Activated CD4-positive, alpha-beta T cell treated with anti-CD3 and anti-CD28 coated beads, Interleukin-2, amount 10 ng/mL, durations not matched to agents 24 days and 14 days (primary cell): ENCODE measurements at places on chromosomes 7 and 10. TPM values are rescaled to one million over a fixed set of nuclear protein-coding genes. Genes with fewer than 3 reads are reported as not detected.

The PPP1R3A gene
- not detected in 2 replicates for total RNA-seq

The GPR146 gene
- 2.5 and 4.1 TPM in 2 replicates for total RNA-seq

The OR13A1 gene
- total RNA-seq, result not detected in 2 replicates

The OR2A25 gene
- not detected in 2 replicates for total RNA-seq

The EPHB6 gene
- 5.9 and 7.3 TPM in 2 replicates for total RNA-seq

The AFAP1L2 gene
- 3.6 and 3.9 TPM in 2 replicates for total RNA-seq

GRCh38 chr7:6071406-6071805, 40.2 kb downstream of the ANKRD61 start:
- no peak for DNase-seq

- no peak for DNase-seq
These were observed 49.1 kb downstream of the AOC1 start for GRCh38 chr7:150901160-150902035.

DNA sequence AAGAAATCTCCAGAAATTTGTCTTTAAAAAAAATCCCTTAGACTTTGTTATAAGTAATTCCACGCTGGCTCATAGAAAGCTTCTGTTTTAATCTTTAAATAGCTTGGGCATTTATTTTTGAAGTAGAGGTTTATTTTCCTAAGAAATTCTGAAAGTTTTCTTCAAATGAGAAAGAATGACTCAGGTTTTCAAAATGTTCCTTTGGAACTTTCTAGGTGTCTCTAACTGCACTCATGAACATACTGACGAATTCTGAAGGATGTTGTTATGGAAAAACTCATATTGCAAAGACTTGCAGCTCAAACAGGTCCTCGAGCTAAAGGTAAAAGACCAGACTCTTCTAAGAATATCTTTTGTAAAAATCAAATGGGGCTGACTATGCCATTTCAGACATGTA, 10.7 kb downstream of the DGKI start:
- no peak for DNase-seq

DNA sequence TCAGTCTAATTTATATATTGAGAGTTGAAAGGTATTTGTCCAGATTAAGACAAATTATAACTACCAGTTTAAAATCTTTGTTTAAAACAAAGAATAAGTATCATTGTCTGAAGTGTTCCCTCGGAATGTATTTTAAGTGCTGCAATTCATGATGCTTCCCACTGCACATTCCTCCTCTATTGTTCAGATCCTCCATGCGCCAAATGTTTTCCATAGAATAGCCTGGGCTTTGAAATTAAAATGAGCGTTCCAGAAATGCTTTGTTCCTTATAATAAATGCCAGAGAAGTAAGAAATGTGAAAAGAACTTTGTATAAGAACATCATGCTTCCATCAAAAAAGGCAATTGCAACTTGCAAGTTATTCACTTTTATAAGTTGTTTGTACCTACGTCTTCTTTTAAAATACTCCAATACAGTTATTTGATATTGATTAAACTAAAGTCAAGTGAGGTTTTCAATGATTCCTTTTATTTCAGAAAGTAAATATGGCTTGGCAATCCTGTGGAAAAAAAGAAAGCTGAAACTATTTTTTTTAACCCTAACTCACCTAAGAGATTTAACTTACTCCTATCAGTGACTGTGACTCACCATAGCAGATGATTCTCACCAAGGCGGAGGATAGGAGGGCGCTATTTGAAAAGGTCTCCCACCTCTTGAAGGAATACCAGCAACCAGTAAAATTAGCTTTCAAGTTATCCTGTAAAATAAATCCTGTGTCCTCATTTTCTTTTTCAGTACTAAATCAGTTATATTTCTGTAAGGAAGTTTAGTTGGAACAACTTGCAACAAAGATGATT, 85.8 kb downstream of the CTNNA3 start:
- no peak for DNase-seq

- DNase-seq, result peak; percentile 96
These were observed at the start of gene NPM3 for GRCh38 chr10:101782811-101783735. TSS of gene NPM3 (minus strand) at chr10:101783446. CDS start at chr10:101783390, 56 bp downstream.

DNA sequence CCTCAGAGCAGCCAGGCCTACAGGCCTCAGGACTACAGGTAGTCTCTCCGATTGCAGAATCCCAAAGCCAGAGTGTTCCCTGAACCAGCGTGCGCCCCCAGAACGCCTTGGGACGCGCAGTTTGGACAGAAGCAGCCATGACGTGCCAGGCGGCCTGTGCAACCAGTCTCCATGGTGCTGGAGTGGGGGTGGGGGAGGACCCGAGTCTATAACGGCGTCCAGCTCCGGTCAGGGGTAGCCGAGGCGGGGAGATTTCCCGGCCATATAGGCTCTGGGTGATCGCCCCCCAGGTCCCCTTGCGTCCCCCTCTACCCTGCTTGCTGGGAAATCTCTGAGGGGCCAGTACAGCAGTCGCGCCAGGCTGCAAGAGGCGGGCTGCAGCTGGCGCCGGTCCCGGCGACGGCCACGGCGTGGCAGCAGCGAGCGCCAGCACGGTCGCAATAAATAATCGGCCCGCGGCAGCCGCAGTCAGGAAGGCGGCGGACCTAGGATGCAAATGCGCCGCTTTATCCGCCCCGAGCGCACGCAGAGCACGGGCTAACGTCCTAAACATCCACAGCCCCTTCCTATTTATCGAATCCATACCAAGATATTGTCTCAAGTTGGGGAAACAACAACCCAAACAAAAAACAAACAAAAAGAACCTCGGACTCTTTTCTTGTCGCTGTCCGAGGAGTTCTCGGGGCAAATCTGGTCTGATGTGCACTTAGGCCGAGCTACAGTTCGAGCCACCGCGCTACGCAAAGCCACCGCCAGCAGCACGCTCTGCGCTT, 1.6 kb downstream of the HOXA3 start:
- peak; percentile 88 for DNase-seq

DNA sequence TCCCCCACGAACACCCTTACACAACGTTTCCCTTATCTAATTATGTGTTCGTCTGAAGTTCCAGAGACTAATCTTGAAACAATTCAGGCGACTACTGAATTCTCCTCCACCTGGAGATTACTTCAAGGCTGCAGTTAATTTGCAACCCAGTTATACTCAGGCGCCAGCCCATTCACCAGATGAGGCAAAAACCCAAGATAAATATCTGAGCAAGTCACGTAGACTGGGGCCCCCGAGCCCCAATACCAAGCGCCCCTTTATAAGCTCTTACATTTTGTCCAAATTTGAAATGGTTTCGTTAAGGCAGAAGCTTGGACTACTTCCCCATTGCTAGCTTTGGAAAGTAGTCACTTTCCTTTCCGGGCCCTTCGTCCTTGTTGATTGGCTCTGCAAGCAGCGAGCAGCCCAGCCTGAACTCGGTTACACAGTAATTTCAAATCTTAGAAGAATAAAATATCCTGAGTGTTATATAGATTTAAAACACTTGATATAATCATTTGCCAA, 1.2 kb downstream of the TPK1 start:
- DNase-seq, result peak; percentile 84

- DNase-seq, result no peak
These were observed 106.6 kb upstream of the MKLN1 start for GRCh38 chr7:131221061-131221460.

GRCh38 chr10:24762161-24762924, 38.7 kb upstream of the ARHGAP21 start:
- DNase-seq, result no peak

DNA sequence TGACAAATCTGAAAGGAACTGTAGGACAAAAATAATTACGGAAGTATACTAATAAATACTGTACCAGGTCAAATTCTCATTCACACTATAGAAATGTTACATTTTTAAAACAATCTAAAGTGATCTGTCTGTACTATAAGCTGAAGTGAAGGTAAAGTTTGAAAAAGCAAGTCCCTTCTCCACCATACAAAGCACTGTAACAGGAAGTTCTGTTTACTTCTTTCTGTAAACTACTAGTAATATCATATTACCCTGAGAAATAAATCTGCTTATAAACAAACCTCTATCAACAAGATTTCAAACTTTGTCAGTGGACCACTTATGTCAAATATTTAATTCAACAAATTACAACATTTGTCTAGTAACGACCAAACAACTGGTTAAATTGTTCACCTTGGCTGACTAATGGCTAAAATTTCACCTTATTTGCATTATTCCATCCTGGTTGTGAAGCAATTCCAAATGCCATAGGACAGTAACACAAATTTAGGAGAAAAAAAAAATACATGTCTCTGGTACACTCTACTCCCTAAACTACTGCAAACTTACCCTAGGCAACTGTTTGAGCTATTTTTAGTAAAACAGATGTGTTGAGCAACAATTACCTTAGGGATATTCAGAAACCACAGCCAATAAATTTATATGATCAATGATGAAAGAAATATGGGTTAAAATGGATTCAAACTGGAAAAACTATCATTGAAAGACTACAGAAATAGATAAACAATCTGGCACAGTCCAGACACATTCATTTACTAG, 126.0 kb downstream of the NRBF2 start:
- DNase-seq, result no peak
